ENCODE measurements at places on chromosomes 6 and 20.

DNA sequence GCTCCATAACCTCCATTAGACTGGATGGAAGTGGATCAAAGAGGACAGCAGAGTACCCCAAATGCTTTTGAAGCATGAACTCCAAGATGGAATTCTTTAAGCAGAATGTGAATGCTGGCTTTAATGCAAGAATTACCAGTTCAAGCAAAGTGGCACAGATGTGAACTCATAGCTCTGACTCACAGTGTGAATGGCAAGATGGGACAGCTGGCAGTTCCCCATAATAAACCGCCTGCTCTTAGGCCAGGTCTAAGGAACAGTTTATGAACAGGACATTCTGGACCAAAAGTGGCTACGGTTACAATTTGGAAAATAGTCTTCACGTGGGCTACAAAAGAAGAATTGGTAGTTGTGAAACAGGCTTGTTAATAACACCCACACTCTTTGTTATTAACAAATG lies 76.5 kb downstream of the SPTLC3 start:
- no peak for DNase-seq

- no peak for DNase-seq
Observed at GRCh38 chr6:9315966-9316650, 880.8 kb upstream of the SLC35B3 start.

DNA sequence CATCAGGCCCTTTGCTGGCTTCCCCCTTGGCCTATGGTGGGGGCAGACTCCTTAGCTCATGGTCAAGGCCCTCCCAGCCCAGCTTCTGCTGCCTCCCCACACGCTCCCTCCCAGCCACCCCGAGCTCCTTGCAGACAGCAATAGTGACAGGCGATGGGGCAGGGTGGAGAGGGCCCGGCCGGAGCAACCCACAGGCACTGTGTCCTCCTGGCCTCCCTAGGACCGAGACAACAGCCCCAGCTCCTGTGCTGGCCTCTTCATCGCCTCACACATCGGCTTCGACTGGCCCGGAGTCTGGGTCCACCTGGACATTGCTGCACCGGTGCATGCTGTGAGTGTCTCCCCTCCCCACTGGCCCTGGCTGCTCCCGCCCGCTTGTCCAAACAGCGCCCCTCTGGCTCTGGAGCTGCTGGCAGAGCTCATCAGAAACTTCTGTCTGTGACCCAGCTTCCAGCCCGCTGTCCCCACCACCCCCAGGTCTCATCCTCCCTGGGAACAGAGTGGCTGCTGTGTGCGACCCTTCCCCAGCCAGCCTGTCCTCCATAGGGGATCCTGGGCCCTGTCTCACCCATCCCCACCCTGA lies 21.8 kb downstream of the NPEPL1 start:
- DNase-seq, result no peak

- DNase-seq, result no peak
Observed at GRCh38 chr6:155542036-155542435, 86.4 kb upstream of the NOX3 start.

DNA sequence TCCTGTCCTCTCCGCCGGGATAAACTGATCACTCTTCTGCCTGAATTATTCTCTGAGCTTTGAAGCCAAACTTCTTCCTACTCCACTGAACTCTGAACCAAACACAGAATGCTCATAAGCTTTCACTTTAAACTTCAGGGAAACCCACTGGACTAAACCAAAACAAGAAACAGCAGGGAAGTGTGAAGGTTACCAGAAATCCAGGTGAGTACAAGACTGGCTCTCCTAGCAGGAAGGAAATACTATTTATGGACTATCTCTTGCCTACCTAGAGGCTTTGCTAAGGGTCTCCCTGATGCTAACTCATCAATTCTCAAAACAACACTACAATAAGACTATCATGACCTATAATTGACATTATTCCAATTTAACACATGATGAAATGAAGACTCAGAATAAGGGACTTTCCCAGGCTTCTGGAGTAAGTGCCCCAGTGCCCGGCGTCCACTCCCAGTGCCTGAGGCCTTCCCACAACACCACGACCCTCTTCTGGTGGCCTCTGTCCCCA lies 145.0 kb downstream of the ZDHHC14 start:
- DNase-seq, result no peak

- DNase-seq, result no peak
Observed at GRCh38 chr6:134722200-134722870, 227.6 kb downstream of the ALDH8A1 start.

- no peak for DNase-seq
Observed at GRCh38 chr6:12190252-12190651, 99.9 kb upstream of the EDN1 start.

GRCh38 chr6:97524811-97525210 lies 241.8 kb upstream of the MMS22L start:
- DNase-seq, result no peak

GRCh38 chr6:126447367-126447766 lies 107.5 kb downstream of the CENPW start:
- no peak for DNase-seq

DNA sequence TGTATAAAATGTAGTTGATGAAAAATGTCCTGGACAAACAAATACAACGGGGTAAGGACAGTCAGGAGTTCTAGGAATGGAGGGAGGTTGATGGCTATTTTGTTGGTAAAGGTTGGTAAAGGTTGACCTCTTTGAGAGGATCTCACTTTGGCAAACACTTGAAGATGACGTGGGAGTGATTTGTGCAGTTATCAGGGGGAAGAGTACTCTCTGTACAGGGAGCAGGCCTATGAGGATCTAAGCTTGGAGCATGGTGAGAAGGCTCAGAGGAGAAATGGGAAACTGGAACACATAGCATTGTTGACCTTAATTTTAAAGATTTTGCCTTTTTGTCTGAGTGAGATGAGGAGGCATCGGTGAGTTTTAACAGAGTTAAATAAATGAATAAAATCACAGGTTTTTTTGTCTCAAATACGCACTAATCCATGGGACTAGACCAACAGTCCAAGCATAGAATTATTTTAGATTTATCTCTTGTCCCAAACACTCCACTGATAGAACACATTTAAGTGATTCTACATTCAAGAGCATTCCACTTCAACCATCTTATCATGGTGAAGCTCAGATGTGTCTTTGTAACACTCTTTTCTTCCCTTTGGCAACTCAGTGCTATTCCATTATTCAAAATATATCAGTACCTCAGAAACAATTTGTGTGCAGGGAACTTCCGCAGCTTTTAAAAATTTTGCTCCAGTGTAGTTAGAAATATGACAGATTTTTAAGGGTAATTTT lies 5.7 kb downstream of the LAMA2 start:
- no peak for DNase-seq

GRCh38 chr6:157770946-157771345 lies 52.1 kb upstream of the SNX9 start:
- no peak for DNase-seq

- no peak for DNase-seq
Observed at GRCh38 chr20:57369596-57369995, 18.5 kb downstream of the RAE1 start.

DNA sequence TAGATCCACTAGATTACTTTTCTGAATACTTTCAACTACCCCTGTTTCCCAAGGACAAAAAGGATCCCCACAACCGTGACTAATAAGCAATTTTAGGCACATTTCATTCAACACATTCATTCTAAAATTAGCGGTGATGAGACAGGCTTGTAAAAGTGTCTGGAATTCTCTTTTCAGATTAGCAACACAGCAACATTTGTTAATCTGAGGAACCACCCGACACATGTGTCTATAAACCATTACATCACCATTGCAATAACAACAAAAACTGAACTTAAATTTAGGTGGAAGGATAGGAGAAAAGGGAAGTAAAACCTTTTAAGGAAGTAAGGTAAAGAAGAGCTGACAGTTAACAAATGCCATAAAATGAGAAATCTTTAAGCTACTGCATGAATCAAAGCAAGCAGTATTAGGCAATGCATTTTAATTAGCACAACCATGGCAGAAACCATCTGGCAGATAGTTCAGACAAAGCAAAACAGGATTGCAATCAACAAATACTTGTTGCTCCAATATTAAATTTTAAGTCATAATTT lies 49.1 kb downstream of the MAP3K7 start:
- DNase-seq, result no peak

DNA sequence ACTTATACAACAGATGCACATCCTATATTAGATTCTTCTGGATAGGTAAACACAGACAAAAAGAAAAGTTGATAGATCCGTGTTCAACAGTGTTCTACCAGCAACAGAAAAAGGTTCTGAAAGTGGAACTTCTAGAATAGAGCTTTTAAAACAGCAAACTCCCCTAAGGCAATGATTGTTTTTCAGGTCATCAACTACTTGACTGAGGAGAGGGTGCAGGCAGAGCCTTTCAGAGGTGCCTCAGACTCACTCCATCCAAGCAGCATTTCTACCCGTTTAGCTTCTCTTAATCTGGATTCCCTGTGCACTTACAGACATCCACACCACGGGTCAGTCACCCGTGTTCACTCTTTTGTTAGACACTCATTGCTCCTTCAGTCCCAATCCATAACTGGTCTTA lies 28.9 kb downstream of the FYN start:
- DNase-seq, result no peak

GRCh38 chr20:40562031-40562430 lies 127.0 kb downstream of the MAFB start:
- DNase-seq, result no peak

GRCh38 chr20:37345339-37346235 lies at the start of gene SRC:
SRC (plus strand) TSS chr20:37346140; CDS start chr20:37384154, 38,014 bp downstream.
- peak; percentile 29 for DNase-seq

DNA sequence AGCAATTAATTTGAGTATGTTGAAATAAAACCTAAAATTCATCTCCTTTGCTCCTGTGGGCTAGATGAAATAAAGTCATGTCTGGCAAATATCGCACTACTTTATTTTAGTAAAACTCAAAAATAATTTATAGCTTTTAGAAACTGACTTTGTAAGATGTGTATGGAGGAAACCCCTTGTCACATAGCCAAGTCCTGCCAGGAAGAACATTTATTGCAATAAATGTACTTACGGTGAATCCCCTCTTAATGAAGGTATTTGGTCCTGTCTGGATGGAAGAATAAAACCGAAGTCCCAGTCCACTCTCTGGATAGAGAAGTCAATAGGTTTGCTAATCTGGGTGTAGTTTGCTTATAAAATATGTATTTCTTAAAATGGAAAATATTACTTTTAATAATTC lies 1226.8 kb upstream of the MAP3K7 start:
- no peak for DNase-seq

DNA sequence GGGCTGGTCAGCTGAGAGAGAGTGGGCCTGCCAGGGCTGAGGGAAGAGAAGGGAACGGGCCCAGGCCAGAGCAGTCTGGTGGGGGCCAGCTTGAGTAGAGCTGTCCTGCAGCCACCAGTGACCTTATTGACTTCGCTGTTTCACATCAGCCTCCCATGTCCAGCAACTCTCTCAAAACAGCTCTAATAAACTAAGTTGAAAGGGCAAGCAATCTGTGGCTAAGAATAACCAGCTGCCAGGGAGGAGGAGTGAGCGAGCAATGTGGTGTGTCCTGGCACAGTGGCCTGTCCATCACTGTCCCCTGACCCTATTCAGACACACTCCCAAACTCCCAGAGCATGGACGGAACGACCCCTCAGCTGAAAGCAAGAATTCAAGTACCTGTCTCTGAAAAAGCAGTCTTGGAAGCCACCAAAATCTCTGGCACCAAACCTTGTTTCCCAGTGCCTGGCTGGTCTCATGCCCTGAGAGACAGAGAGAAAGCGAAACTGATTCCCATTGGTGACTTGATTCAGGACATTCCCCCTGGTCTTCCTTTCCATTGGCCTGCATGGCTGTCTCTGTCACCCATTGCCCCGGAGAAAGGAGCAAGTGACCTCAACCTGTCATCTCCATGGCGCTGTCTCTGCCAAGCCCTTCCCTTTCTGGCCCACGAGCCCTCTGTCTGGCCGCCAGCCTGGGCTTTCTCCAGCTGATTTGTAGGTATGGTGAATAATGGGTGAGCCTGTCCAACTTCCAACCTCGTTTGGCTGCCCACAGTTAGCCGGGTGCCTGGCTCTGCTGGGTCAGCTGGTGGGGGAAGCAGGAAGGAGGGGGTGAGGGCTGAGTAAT lies at the start of gene DDO:
Gene DDO, minus strand, starts transcription at position 490 of the 831 bp plus-strand sequence. CDS start 2,113 bp downstream, outside the sequence.
- DNase-seq, result no peak

GRCh38 chr6:128118401-128118800 lies 217.5 kb upstream of the THEMIS start:
- no peak for DNase-seq

DNA sequence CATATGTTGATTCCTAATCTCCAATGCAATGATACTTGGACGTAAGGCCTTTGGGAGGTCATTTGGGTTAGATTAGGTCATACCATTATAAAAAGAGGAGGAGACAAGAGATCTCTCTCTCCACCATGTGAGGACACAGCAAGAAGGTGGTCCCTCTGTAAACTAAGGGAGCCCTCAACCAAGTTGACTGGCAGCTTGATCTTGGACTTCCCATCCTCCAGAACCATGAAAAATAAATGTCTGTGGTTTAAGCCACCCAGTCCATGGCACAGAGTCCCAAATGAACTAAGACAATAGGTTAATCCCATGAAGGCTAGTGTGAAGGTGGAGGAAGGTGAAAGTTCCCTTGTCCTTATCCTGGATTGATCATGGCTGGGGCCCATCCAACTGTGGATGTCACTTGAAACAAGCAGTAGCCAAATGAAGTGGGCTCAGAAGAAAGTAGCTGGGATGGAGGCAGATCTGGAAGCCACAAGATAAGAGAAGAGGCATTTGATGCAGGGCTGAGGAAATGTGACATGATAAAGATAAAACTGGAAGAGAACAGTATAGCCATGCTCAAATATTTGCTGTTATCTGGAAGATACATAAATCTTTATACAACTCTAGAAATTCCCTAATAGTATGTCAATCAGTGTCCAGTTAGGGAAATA lies 99.9 kb downstream of the BANF2 start:
- DNase-seq, result no peak

GRCh38 chr6:37620519-37620918 lies 77.2 kb downstream of the MDGA1 start:
- no peak for DNase-seq

- DNase-seq, result no peak
Observed at GRCh38 chr6:144477396-144477795, 192.3 kb downstream of the UTRN start.

DNA sequence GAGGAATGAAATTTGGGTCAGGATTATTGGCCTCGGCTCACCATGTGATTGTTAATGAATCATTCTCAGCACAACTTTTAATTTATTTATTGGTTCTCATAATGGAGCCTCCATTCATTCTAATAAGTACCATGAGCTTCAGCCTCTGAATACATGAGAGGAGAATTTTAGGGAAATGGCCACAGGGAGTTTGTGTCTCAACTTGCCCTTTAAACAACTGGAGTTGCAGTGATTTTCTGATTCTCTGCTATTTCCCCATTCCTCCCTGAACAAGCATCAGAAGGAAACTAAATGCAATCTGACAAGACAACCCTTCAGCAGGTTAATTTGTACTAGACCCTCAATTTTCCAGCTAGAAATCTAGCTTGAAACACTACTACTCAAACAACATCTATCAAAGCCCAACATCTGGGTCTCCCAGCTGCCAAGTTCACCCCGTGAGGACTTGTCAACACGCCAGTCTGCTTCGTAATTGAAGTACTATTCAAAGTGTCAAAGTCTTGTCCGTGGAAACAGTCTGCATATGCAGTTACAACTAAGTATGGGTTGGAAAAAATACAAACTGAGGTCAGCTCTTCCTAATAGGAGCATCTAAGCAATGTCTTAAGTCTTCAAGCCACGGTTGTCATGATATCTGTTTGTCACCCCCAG lies 235.4 kb downstream of the CDH4 start:
- no peak for DNase-seq

All from T-helper 2 cell (primary cell).